ENCODE measurements at places on chromosomes 3 and 15.

DNA sequence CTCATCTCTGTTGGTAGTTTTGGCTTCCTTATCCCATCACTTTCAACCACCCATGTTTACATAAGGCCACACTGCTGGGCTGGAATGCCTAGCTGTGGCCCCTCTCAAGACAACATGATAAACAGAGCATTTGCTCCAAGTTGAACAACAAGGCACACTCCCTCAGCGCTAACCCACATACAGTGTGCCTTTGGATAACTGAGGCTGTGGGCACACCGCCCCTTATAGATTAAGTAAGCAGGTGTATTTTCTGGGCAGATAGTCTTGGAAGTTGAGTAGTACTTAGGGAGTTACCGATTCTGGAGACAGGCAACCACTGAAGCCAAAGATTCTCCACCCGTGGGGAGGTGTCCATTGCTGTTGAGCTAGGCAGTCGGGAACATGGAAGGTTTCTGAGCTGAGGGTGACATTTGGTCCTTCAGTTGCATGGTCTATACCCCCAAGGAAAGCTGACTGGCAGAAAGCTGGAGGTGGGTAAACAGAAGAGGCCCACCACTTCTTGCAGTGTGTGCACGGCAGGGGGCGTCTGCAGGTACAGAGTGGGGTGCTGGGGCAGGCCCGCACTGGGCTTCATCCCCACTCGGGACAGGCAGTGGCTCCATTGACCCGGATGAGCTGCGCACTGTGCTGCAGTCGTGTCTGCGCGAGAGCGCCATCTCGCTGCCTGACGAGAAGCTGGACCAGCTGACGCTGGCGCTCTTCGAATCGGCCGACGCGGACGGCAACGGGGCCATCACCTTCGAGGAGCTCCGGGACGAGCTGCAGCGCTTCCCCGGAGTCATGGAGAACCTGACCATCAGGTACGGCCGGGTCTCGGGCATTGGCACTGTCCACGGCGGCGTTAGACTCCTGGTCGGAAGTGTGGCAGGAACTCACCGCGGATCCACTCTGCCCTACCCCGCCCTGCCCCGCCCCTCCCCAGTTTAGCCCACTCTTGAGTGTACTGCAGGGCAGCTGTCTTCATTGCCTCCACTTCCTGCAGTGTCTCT is 16.8 kb downstream of the NOX5 start:
- DNase-seq: no peak

GRCh38 chr3:149089395-149089794 is 3.1 kb upstream of the HLTF start:
- no peak for DNase-seq

DNA sequence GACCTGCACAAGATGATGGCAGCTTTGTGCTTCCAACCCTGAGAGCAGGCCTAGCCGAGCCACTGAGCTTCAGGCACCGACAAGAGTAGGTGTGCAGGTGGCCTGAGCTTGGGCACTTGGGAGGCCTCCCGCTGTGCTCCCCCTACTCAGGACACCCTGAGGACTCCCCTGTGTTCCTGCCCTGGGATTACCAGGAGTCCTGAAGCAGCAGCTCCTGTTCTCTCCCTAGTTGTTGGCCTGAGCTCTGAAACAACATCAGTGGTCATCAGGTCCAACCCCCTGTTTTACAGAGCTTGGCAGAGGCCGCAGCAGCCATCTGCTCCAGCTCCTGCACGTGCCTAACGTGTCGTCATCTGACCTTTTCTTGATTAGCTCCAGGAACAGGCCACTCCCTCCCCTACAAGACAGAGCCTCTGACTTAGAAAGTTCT is 8.0 kb upstream of the MESP2 start:
- no peak for DNase-seq

DNA sequence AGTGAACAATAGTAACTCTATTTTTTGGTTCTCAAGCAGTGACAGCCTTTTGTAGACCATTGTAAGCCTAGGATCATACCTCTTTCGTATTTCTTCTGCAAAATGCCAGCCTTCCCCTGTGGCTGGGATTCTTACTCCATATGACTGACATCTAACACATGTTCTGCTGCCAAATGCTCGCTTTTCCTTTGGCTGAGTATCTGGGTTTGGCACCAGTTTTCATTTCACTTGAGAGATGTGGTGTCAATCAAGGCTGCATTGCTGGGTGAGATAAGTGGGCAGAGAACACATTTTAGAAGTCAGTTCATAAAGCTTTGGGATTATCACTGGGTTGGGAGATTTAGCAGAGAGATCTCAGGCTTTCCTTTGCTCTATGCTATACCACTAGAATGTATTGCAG is 514.7 kb upstream of the SGO1 start:
- DNase-seq: no peak

DNA sequence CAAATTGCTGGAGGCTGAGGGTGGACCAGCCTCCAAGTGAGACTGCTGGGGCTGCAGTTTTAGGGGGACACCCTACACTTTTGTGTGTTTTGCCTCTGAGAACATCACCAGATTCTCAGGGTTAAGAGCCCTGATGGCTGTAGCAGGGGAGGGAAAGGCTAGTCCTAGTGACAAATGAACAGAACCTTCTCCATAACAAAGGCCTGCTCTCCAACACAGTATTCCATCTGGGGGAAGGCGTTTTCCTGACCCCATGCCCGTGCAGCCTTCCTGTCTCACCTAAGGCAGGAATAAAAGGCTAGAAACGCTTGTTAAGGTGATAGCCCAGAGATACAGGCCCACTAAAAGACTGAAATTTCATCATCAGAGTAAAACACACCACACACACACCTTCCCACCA is 50.2 kb upstream of the NSMCE3 start:
- DNase-seq: no peak

- no peak for DNase-seq
These were observed 844 bp downstream of the NR2F2 start for GRCh38 chr15:96331144-96331944.

GRCh38 chr3:141086188-141086587 is 35.0 kb downstream of the SPSB4 start:
- no peak for DNase-seq

DNA sequence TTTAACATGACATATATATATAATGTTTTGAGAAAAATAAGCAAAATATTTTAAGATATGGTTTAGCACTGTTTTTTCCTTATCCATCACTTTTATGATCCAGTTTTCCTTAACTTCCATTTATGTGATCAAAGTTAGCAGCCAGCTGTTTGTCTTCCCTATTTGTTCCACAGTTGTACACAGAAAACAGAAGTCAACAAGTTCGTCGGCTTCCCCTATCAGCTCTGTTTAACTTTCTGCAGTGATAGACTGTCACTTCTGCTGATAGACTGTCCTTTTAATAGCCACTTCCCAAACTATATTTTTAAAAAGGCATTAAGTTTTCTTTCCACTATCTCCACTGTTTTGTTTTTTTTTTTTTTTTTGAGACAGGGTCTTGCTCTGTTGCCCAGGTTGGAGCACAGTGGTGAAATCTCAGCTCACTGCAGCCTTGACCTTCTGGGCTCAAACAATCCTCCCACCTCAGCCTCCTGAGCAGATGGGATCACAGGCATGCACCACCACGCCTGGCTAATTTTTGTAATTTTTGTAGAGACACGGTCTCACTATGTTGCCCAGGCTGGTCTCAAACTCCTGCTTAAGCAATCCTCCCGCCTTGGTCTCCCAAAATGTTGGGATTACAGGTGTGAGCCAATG is 7.2 kb downstream of the FSD2 start:
- DNase-seq: no peak

DNA sequence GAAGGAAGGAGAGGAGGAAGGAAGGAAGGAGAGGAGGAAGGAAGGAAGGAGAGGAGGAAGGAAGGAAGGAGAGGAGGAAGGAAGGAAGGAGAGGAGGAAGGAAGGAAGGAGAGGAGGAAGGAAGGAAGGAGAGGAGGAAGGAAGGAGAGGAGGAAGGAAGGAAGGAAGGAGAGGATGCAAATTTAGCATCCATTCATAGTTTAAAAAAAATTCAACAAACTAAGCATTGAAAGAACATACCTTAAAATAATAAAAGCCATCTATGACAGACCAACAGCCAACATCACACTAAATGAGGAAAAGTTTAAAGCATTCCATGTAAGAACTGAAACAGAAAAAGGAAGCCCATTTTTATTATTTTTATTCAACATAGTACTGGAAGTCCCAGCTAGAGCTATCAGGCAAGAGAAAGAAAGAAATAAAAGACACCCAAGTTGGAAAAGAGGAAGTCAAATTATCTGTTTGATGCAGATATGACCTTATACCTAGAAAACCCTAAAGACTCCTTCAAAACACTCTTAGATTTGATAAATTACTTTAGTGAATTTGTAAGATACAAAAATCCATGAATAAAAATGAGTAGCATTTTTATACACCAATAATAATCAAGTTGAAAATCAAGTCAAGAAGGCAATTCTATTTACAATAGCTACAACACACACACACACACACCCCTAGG is 52.2 kb upstream of the FXR1 start:
- DNase-seq: no peak

DNA sequence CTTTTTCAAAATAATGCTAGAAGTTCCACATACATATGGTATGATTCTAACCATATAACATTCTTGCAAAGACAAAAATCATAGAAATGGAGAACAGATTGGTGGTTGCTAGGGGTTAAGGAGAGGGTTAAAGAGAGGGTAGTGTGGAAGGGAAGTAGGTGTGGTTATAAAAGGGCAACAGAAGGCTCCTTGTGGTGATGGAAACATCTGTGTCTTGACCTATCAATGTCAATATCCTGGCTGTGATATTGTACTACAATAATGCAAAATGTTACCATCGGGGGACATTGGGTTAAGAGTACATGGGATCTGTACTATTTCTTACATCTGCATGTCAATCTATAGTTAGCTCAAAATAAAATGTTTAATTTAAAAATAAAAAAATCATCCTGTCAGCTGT is 67.8 kb upstream of the FSIP1 start:
- DNase-seq: no peak

DNA sequence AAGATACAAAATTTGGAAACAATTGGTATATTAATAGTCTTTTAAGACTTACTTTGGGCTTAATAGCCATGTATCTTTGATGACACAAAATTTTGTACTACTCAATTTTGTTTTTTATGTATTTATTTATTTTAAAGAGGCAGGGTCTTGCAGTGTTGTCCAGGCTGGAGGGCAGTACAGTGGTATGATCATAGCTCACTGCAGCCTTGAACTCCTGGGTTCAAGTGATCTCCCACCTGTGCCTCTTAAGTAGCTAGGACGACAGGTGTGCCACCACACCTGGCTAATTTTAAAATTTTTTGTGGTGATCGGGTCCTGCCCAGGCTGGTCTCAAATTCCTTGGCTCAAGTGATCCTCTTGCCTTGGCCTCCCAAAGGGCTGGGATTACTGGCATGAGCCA is 6.5 kb downstream of the SPRED1 start:
- DNase-seq: no peak

GRCh38 chr15:50059883-50060282 is 59.1 kb downstream of the ATP8B4 start:
- DNase-seq: no peak

DNA sequence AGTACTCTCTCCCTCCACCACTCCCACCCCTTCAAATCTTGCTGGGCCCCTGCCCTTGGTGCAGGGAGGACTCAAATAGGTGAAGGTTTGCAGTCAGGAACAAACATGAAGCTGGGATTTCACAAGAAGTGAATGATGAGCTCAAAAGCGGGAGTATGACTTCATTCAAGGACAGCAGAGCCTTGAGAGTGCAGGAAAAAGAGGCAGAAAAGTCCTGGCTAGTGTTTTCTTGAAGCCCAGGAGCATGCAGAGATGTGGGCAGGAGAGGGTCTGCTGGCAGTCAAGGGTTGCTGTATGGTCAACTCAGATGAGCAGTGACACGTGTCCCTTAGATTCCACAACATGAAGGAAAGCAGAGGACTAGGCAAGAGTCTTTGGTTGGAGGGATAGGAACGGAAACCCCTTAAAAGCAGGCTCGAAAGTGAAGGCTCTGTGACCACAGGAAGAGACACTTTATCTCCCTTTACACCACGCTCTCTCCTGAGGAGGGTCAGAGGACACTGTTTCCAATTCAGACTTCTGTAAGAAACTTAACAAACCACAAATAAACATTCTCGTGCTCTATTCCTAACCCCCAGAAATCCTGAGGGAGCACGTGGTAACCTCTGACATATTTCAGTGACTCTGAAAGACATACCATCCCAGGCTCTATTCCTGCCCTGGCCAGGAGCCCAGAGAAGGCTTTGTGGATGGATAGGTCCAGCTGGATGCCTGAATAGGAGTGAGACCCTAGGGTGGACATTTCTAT is 168.0 kb upstream of the NDN start:
- no peak for DNase-seq

DNA sequence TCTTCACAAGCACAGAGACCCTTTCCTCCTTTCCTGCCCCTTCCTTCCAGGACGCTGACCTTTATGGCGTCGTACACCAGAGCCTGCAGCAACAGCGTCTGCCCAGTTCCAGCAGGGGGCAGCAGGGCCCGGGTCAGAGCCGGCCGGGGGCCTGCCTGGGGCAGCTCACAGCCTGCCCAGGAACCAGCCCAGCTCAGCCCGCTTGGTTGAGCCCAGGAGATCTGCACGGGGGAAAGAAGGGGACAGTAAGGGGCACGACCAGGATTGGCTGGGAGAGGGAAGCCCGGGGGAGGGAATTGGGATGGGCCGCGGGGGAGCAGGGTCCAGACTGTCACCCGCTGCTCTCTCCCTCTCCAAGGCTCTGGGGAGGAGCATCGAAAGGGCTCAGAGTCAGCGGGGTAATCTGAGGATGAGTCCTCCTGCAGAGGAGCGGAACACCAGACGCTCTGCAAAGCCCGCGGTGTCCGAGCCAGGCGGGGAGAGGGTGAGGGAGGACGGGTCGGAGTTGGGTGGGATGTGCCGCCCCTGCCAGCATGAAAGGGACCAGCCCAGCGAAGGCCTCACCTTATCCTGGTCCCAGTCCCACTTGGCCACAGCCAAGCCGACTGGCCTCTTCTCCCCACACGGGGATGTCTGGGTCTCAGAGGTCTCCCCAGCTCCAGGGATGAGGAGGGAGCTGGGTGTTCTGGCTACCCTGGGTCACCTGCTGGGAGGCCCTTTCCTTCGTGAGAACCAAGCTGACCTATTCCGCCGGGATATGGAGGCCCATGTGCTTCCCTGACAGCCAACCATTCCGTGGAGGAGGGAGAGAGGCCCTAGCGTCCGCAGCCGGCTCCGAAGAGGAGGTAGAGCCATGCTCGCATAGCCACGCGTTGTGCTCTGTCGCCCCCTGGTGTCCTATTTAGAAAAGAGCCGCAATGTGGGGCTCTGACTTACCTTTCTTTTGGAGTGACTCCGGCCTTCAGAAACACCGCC is 7.4 kb upstream of the IGDCC3 start:
- peak; percentile 60 for DNase-seq

DNA sequence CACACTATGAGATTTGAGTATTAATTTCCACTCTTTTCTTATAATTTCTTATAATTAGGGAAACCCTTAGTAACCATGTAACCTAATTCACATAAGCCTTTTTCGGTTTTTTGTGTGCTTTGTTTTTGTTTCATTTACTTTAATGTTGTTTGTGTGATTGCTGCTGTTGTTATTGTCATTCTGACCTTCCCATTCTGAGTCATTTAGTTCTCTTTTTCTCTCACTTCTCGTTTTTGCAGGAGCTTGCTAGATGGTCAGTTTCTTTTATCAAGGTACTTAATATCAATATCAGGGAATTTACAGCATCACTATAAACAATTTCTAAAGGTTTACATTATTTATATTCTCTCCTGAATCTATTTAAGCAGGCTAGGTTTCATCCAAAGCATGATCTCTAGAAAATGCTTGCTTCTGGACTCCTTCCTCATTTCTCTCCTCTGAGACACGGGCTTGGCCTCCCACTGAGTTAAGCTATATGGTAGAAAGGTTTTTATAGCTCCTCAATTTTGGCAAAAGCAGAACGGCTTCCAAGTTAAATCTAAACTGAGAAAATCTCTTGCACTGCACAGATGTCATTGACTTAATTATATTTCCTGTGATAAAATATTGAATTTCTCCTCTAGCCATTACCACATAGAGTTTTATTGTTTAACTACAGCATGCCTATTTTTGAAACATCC is 534.2 kb downstream of the NSUN3 start:
- DNase-seq: no peak
